ENCODE measurements at places on chromosomes 3 and 15.

DNA sequence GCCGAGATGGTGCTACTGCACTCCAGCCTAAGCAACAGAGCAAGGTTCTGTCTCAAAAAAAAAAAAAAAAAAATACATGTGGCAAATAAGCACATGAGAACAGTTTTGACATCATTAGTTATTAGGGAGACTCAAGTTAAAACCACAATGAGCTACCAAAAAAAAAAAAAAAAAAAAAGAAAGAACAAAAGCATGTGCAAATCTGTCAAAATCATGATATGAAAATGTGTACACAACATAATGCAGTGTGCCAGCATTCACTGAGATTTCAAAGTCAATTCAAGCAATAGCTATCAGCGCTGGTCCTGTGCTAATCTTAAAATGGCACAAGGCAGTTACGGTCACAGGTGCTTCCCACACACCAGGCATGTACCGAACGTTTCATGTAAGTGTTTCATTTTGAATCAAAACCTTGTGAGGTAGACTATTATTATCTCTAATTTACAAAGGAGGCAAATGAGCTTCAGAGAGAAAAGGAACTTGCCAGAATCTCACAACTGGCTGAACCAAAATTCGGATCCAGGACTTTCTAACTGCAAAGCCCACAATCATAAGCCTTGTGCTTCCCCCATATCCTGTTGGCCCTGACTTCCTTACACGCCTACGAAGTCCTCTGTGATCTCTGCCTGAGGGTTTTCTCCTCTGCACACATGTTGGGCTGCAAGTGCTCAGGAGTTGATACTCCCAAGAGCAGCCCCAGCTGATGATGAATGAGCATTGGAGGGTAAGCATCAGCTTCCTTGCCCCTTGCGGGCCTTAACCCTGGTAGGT, 200.1 kb upstream of the PROK2 start:
- no peak for DNase-seq

GRCh38 chr3:31405515-31405914, 127.2 kb upstream of the STT3B start:
- DNase-seq = no peak

DNA sequence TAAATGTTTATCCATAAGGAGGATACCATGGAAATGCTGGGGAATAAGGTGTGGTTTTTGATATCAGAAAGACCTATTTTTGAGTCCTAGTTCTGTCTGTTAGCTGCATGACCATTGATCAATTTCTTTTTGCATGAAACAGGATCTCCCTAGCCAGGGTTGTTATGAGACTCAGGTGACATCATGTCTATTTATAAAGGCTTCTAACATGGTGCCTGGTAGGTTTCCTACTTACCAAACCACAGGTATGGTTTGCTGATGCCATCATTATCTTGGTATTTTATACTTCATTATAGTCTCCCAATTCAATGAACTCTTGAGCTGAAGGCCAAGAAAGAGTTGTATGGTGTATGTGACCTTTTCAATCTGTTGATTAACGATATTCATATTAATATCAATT, 144.0 kb downstream of the CLSTN2 start:
- DNase-seq = no peak

DNA sequence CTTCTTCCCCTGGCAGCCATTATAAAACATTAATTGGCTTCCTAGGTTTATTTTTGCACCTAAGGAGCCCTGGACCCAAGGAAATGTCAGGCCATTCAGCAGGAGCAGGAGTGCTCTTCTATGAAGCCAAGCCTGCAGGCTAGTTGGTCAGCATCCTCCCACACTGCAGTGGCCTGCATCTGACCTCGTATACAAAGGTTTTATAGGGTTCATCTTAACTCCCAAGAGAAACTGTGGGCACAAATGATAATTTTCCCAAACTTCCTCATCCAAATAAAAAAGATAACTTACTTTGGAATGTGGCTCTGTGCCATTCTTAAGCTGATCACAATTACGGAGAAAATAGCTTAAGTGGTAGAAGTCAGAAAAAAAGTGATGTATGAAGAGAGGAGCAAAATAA, 19.4 kb downstream of the PLSCR1 start:
- no peak for DNase-seq

DNA sequence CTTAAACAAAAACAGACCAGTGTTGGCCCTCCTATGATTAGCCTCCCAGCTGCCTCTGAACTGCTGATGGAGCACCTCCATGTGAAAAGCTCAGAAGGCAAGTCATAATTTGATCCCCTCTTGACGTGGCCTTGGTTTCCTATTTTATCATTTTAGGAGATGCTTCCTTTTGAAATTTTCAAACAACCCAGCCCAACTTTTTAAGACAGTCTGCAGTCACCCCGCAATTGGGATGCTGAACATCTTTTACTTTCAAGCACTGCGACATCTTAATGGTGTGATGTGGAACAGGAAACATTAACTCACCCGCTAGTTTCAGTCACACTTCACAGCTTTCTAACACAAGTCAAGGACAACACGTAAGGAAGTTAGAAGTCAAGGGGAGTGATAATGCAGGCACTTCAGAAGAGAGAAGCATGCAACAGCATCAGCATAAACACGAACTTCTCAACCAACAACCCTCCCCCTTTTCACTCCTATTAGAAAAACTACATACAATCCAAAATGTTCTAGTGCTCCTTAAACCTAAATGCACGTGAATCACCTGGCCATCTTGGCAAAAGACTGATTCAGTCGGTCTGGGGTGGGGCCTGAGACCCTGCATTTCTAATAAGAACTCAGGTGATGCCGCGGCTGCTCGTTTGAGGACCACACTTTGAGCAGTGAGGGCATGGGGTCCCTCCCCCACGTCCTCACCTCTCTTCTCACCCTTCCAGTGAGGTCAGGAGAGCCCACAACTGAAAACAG, 161.5 kb downstream of the FOXP1 start:
- no peak for DNase-seq

GRCh38 chr3:52663098-52663497, 22.6 kb downstream of the PBRM1 start:
- no peak for DNase-seq

DNA sequence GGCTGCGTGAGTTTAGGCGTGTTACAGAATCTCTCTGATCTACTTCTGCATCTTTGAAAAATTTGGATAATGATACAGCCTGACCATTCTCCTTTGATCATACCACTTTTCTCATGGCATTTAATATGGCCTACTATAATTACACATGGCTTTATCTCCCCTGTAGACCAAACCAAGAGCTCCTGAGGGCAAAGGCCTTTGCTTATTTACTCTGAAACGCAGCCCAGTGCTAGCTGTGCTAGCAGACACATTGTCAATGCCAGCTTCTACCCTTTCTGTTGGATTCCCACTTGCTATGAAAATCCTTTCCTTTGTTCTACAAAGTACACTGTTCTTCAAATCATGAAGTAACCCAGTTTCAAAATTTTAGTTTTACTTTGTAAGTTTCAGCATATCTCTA, 16.5 kb upstream of the VGLL4 start:
- no peak for DNase-seq

GRCh38 chr3:122030381-122031122, 8.5 kb upstream of the ILDR1 start:
- DNase-seq = no peak
